Stimulated activated CD8-positive, alpha-beta memory T cell treated with anti-CD3 and anti-CD28 coated beads, Interleukin-15, amount 100 ng/mL, for 48 hours (primary cell): ENCODE measurements at places on chromosomes 5 and 9.
A peak's percentile ranks its signal among the peaks of the same experiment; 100 is the strongest.

- no peak for DNase-seq
Measured at GRCh38 chr5:59598547-59598874, 295.0 kb downstream of the PDE4D start.

DNA sequence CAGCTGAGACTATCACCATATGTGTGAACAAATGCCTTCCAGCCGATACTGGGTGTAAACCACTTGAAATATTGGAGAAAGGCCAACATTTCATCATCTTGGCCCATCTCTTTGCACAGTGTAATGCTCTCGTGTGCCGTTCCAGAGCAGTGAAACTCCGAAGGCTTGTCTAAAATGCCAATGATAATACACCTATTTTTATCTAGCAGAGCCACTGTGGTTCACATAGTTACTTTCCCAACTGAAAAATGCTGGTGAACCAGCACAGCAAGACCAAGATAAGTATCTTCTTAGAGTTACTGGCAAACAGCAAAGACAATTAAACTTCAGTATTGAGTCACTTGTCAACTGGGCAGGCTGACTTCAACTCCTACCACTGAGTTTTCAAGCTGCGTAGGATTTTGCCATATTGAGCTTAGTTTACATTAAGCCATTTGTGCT is 379.9 kb upstream of the ACTBL2 start:
- DNase-seq: no peak

DNA sequence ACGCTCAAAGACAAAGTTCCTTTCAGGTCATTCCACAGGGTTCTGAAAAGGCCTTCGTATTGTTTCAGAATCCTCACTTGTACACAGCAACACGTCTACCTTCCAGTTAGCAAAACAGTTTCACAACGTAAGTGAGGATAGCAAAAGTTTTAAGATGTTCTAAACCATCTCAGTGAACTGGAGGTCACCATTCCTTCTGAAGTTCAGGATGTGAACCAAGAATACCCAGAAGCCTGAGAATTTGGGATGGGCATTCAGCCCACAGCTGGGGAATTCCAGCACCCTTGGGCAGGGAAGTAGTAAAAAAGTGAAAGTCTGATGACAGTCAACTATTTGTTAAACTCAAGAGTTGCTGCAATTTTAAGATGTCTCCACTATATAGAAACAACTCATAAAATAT is 224.5 kb downstream of the BNC2 start:
- DNase-seq: no peak

DNA sequence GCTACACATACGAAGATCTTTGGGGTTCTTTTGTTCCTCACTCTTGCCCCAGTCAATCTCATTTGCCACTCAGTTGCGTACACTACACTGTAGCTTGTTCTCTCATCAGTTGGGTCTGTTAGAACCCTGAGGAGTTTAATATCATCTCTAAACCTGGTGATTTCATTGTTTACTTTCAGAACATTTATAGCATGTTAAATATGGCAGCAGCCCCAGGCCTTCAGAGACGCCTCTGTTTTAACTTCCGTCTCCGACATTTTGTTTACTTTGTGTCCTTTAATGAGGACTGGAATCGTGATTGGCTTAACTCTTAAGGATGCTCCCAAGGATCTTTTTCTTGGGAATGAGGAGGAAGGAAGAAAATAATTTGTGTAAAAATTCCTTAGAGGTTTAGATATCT is 510.1 kb downstream of the NR2F1-AS1 start:
- no peak for DNase-seq

DNA sequence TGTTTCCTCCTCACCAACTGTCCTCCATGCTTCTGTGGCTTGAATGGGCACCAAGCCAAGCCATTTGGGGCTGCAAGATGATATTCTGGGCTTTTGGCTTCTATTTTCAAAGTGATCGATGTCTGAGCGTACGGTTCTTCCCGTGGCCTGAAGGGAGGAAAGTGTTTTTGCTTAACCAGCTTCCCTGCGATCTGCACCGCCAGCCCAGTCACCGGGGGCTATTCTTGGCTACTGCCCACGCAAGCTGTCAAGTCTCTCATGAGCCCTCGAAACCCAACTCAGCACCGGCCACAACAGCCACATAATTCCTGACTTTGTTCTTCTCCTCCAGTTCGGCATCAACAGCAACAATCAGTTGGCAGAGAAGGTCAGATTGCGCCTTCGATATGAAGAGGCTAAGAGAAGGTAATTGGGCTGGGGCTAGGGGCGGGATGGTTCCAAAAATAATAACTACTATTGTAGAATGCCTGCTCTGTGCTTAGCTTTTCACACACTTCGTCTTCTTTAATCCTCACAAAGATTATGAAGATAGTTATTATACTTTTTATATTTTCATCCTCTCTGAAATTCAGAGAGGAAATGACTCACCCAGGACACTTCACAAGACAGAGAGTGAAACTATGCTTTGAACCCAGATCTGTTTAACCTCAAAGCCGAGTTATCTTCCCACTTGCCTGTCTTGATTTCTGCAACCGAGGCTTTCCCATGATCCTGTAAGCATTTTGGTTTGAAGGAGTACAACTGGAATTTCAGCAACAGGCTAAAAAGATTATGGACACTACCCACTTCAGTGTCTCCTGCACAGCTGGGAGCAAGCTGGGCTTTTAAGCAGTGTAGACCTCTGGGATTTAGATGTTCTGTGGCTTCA is 76.4 kb upstream of the RARS1 start:
- peak; percentile 19 for DNase-seq

DNA sequence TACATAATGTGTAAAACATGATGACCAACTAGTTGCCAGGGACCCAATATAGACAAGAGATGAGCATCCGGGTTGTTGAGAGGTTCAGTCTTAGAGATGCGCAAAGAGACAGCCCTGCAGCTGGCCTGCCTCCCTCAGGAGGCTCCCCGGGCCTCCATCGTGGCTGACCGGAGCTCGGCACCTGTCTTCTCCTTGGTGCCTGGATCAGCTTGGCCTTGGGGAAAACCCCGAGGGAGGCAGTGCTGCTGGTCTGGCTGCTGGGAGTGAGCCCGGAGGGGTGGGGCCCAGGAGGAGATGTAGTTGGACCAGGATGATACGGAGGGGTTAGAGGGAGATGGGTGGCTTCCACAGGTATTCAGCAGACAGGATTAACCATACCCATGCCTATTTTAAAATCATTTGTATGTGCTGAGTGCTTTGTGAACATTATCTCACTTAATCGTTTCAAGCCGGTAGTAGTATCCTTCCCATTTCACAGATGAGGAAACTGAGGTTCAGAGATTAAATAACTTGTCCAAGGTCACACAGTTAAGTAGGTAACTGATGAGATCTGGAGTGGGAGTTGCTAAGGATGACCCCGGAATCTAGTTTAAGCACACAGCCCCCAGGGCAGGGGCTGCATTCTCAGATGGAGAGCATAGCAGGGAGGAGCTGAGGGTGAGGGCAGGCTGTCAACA is 173.8 kb downstream of the COL23A1 start:
- no peak for DNase-seq

- DNase-seq: no peak
Measured at GRCh38 chr5:178777520-178777919, 47.1 kb upstream of the ZNF354A start.
